ENCODE measurements at places on chromosomes 5 and 9.

DNA sequence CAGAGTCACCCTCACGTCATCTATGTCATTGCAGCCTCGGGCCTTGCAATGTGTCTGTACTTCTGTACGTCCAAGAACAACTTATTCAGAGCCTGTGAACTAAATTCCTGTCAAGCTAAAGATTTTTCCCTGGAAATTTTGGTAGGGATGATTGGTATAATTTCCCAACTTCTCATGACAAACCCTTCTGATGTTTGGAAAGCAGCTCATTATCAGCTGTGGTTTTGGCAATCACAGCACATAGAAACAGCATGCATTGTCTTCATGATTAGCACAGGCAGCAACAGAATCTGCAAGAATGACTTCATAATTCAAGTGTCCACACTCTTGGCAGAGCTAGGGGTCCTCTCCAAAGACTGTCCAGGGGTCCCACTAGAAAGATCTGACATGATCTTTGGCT, 49.5 kb downstream of the APBA1 start:
- no peak for DNase-seq

GRCh38 chr5:109947667-109948066, 257.9 kb downstream of the MAN2A1 start:
- no peak for DNase-seq

GRCh38 chr5:177339107-177339638, 12.3 kb downstream of the LMAN2 start:
- no peak for DNase-seq

- DNase-seq: no peak
Observed at GRCh38 chr9:11338130-11338529, 725.3 kb upstream of the PTPRD start.

DNA sequence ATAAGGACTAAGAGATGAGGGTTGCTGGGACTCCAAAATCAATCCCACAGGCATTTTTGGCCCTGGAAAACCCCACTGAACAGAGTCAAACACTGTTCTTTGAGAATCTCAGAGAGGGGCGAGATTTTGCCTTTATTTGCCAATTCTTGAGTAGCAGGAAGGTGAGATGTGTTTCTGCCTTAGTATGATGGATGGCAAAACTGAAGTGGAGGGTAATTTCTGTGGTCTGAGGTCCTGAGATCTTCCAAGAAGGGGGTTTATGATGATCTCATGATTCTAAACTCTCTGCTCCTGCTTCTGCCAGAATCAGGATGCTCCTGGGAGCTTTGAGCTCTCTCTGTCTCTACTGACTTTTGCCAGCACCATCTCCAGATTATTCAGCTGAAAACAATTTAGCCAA, 174.8 kb upstream of the CLINT1 start:
- no peak for DNase-seq

All from NCI-H1105 treated with DMSO at 0.1 percent for 48 hours (cell line).